CD4-positive, alpha-beta T cell treated with Interleukin-6 for 4 hours (primary cell): ENCODE measurements at places on chromosomes 6 and 20.
A peak's percentile ranks its signal among the peaks of the same experiment; 100 is the strongest.

DNA sequence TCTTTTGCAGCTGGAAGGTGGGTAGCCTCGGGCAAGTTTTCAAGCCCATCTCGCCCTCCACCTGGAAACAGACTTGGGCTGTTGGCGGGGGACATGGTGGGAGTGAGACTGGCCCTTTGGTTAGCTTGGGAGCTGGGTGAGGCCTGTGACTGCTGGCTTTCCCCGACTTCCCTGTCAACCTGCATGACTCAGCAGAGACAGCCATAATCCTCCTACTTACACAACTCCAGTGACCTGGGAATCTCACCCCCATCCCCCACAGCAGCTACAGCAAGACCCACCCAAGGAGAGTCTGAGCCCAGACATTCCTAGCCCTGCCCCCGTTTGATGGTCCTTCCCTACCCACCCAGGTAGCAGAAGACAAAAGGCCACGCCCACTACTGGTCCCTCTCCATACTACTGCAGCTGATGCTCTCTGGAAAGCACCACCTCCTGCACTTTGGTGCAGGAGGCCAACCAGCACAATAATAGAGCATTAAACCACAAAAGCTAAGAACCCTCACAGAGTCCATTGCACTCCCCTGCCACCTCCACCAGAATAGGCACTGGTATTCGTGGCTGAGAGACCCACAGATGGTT is 188.4 kb downstream of the TRDN start:
- DNase-seq, result no peak

- DNase-seq, result no peak
Observed at GRCh38 chr6:88910922-88911778, 52.3 kb downstream of the RNGTT start.

GRCh38 chr6:24721461-24722215 is 2.7 kb upstream of the C6orf62 start:
- DNase-seq, result peak; percentile 86

GRCh38 chr20:1844325-1845162 is 50.7 kb upstream of the SIRPA start:
- DNase-seq, result no peak

- DNase-seq, result no peak
Observed at GRCh38 chr6:14505401-14505800, 387.8 kb downstream of the CD83 start.

- no peak for DNase-seq
Observed at GRCh38 chr20:3994125-3994524, 21.2 kb downstream of the RNF24 start.

GRCh38 chr20:64254156-64254555 is 1.4 kb upstream of the PCMTD2 start:
- DNase-seq, result no peak

DNA sequence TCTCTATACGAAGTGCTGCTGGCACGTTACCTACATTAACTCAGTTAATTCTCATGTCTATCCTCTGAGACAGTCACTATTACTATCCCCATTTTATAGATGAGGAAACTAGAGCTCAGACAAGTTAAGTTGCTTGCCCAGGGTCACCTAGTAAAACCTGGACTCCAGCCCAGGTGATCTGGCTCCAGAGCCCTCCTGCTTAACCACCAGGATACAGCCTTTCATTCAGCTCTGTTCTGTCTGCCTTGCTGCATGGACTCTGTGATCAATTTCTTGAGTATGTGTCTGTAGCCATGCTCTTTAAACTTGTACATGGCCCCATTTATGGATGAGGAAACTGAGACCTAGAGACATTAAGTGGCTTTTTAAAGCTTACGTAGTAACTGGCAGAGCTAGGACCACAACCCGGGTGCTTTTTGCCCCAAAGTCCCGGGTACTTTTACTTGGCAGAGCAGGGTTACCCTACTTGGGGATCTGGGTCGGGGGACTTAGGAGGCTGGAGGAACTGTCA is 4.7 kb downstream of the CDKN1A start:
- DNase-seq, result no peak

DNA sequence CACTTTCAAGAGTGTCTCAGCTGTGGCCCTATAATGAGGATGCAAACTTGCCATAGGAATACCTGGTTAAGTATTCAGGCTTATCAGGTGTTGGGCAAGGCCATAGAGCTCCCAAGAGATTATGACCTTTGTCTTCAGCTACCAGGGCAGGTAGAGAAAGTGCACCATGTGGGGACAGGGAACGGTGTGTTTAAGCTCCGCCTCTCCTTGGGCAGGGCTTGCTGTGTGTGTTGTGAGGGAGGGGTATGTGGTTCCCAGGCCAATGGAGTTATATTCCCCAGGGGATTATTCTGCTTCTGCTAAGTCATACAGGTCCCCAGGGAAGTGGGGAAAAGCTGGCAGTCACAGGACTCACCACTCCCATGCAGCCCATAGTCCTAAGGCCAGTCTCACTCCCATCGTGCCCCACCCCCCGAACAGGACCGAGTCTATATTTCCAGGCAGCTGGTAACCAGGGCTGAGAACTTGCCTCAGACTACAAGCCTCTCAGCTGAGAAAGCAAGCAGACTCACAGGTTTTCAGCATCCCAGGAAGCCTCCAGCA is 660.2 kb downstream of the HTR1B start:
- no peak for DNase-seq
